ENCODE measurements at places on chromosomes 11 and 22.
A peak's percentile ranks its signal among the peaks of the same experiment; 100 is the strongest.

GRCh38 chr22:27105142-27106025 is 448.0 kb downstream of the MIAT start:
- DNase-seq, result peak; percentile 79

DNA sequence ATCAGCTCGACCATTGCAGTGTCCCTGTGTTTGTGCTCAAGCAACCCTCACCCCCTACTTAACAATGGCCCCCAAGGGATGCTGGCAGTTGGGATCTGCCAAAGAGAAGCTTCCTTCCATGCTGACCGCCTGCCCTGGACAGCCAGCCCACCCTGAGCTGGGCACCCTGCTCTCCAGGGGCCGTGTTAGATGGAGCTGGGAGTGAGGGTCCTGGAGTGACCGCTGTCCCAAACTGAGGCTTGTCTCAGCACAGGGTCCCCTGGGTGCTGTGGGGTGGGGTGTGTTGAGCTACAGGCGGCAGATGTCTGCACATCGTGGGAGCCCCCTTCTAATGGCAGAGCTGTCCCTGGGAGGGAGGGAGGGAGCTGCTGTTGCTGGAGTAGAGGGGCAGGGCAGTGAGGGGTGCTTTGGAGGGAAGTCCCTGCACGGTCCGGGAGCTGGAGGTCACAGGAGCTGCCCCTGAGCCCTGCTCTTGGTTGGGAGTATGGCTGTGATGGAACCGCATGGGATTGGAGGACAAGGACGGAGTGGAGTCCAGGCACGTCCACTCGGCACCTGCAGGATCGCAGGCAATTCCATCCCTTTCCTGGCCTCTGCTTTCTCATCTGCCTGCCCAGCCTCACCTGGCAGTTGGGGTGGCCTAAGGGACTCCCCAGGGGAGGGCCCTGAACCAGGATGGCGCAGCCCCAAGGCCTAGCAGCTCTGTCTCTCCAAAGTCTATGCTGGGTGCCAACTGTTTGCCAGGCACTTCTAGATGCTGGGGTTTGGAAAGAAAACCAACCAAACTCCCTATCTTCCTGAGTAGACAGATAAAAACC is 126.3 kb downstream of the ARHGAP8 start:
- no peak for DNase-seq

- DNase-seq, result no peak
Observed at GRCh38 chr11:120536091-120536796, 24.7 kb downstream of the GRIK4 start.

DNA sequence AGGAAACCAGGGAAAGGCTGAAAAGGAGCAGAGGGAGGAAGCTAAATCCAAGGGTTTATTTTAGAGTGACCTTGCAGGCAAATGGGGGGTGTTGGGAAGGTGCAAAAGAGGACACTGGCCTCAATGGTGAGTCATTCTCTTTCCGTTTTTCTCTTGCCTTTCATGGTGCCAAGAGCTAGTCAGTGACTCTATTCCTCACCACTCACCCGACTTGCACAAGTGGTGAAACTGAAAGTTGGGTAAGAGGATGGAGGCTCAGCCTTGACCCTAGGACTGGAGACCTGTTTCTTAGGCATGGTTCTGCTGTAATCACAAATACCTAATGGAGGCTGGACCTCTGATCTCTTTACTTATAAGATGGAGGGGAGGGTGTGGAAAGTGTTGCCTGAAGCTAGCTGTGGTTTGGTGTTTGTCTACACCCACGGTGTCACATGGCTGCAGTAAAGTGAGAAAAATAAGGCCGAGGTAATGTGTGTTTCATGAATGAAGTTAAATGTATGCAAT is 67.3 kb upstream of the CREB3L1 start:
- DNase-seq, result no peak

DNA sequence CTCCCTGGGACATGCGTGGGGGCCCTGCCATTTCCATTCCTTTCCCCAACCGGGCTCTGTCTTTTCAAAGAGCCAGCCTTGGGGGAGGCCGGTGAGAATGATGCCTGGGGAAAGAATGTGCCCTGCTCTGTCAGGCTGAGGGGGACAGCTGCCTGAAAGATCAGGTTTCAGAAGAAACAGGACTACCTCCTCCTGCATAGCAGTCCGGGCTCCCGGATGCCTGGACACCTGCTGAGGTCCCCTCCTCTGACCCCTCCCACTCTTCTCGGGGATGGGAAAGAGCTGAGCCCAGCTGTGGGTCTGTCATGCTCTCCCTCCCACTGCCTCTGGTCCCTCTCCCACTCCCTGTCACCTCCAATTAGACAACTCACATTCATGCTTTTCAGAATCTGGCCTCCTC is 41.8 kb upstream of the CDON start:
- no peak for DNase-seq

GRCh38 chr22:36946421-36947158 is 33.2 kb downstream of the CSF2RB start:
- no peak for DNase-seq

DNA sequence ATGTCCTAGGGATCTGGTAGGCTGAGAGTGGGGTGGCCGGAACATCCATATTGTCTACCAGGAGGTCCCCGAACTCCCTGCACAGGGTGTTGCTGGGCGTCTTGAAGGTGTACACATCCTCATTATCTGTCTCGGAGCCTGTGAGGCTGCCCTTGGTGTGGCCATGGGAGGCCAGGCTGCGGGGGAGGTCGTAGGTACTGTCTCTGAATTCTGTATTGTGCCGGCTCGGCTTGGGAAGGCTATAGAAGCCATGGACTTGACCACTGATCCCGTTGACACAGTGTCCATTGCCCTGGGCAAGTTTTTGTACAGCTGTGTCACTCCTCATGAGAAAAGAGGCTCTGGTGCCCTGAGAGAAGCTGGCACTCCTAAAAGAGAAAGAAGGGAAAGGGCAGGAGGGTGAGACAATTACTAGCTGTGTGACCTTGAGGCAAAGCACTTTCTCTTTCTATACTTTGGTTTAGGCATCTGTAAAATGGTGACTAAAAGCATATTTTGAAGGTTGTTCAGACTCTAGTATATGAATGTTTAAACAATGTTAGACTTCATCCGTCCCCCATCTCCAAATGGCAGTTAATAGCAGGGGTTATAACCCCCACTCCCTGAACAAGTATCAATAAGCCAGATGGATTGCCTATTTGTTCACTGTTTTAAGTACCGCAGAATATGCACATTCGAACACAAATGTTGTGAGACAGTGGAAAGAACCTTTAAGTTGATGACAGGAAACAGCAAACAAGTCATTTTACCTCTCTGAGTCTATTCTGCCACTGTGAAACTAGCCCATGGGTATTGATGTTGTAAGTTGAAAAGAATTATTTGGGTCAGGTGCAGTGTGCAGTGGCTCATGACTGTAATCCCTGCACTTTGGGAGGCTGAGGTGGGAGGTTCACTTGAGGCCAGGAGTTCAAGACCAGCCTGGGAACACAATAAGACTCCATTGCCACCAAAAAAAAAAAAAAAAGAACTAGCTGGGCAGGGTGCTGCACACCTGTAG is 38.3 kb downstream of the USP35 start:
- DNase-seq, result no peak

GRCh38 chr11:19368726-19369375 is 128.1 kb upstream of the E2F8 start:
- peak; percentile 73 for DNase-seq

DNA sequence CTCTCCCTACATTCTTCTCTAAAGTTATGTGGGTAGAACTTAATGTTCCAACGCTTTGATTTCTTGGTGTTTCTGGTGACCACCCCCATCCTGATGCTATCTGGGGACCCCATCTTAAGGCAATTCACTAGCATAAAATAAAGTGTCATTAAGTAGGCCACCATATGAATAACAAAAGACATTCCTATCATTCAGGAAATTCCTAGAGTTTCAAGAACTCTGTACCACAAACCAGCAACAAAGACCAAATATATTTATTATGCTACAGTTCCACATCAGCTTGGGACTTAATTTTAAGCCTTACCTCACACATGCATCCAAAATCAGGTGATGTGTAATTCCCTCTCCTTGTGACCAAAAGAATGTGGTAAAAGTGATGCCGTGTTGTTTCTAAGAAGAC is 254.6 kb upstream of the LRRC4C start:
- DNase-seq, result no peak

- no peak for DNase-seq
Observed at GRCh38 chr11:43547889-43548381, 132.6 kb upstream of the HSD17B12 start.

- no peak for DNase-seq
Observed at GRCh38 chr22:27699383-27700019, 102.1 kb downstream of the MN1 start.

DNA sequence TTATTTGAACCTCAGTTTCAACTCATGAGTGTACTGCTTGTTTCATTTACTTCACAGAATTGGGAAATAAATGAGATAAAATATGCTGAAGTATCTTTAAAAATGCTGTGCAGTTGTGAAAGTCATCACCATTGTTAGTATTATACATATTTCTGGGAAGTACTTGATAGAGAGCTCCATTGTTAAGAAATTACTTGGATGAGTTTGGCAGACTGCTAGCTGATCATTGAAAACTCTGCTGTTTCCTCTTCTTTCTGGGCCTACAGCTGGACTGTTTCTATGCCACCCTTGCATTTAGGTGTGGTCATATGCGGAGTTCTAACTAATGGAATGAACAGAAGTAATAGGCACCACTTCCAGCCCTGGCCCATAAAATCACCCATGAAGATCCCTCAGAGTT is 10.0 kb downstream of the SIK2 start:
- no peak for DNase-seq

- no peak for DNase-seq
Observed at GRCh38 chr11:80815752-80816453, 1375.1 kb upstream of the TENM4 start.

- DNase-seq, result no peak
Observed at GRCh38 chr11:6196396-6196795, 2.6 kb upstream of the OR52W1 start.

DNA sequence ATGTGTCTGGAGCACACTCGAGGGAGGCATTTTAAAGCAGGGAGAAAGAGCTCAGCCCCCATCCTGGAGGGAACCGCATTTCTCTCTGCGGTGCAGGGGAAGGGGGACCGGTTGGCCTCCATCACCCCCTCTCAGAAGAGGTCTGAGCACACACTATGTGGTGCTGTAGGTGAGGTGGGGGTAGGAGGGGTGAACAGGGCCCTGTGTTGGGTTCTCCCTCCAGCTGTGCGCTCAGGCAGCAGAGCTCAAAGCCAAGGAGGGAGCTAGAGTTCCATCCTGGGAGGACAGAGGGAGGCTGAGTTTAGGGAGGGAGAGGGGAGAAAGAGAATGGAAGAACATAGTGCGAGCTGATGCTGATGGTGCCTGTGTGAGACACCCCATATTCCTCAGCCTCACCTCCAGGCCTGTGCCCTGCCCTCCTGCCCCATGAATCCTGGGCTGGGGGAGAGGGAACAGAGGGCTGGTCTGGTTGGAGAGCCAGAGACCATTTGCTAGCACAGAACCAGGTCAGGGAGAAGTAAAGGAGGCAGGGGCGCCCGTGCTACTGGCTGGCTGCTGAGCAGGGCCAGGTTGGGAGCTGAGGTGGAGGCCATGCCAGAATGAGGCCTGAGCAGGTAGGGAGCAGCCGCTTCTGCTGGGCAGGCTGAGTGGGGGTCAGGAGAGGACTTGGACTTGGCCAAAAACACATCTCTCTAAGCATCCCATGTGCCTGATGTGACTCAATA is 43.7 kb downstream of the ALX4 start:
- DNase-seq, result no peak

DNA sequence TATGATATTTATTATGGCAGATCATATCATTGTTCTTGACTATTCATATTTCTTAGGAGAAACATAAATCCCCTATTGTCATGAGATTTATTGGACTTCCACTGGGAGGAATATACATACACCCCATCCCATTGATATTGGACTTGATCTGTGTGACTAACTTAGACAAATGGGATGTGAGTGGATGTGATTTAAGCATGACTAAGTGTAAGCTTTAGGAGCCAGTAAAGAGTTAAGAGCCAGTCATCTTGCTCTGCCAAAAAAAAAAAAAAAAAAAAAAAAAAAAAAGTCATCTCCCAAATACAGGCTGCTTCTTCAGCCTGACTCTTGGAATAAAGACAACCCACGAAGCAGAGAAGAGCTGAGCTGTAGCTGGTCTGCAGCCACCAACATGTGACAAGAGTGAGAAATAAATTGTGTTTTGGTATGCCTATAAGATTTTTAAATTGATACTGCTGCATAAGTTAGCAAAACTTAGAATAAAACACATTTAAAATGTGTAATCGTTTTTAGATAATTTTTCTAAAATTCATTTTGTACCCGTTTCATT is 595.0 kb upstream of the LRRC4C start:
- DNase-seq, result peak; percentile 44

GRCh38 chr11:37465221-37465620 is 867.2 kb upstream of the RAG2 start:
- DNase-seq, result no peak

- peak; percentile 8 for DNase-seq
Observed at GRCh38 chr11:91686700-91687099, 537.9 kb upstream of the FAT3 start.

GRCh38 chr11:11731311-11732083 is 109.7 kb upstream of the GALNT18 start:
- no peak for DNase-seq

- DNase-seq, result no peak
Observed at GRCh38 chr11:70713086-70713835, 314.9 kb downstream of the CTTN start.

GRCh38 chr11:19391652-19392051 is 150.9 kb upstream of the E2F8 start:
- no peak for DNase-seq

- peak; percentile 76 for DNase-seq
Observed at GRCh38 chr11:2807025-2807681, 78.4 kb downstream of the CDKN1C start.

DNA sequence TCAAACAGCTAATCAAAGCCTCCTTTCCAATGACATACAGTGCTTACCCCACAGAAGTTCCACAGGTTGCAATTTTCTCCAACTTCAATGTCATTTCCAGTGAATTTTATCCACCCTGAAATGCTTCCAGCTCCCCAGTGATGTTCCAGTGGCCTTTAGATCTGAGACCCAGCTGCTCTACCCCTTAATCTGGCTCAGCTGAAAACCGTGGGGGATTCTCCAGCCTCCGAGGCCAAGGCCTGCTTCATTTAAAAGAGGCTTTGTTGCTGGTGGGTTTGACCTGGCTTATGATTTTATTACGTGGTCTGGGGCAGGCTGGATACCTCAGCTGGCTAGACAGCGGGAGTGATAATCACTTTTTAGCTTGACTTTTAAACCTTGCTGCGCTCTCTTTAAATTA is 10.9 kb downstream of the HEPHL1 start:
- DNase-seq, result no peak

DNA sequence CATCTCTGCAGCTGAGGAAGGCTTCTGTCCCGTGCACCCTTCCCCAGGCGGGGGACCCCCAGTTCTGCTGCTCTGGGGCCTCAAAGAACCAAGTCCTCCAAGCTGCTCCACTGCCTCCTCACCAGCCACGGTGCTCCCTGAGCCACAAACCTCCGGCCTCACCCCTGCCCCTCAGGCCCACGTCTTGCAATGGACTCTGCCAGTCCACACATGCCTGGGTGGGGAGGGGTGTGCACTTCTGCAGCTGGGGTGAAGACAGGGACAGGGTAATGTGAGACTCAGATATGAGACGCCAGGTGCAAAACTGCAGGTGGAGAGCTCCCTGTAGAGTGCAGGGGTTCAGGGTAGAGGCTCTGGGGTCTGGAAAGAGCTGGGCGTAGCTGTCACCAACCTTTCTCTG is 3.2 kb upstream of the PTDSS2 start:
- no peak for DNase-seq

GRCh38 chr11:26035696-26036095 is 296.2 kb upstream of the ANO3 start:
- no peak for DNase-seq
